ENCODE measurements at places on chromosomes 11 and 22.

DNA sequence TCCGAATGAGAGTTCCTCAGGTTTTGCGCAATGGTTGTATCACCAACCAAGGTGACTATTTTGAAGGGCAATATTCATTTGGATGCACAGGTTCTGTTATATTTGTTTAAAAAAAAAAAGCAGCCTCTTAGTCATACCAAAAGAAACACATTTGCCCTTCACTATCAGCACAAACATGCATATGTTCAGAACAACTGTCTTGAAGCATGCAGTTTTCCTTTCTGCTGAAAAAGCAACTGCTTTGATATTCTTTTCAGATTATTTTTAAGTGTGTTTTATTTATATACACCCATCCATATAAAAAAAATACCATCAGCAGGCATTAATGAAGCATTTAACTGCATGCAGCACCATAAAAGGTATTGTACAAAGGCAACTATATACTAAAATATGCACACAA lies 67.8 kb downstream of the RBFOX2 start:
- DNase-seq = no peak
- H3K27me3 ChIP-seq = no peaks in the 10 kb centered on the region
- no peaks in the 10 kb centered on the region for H3K4me1 ChIP-seq
- no peak overlapping the region for H3K4me3 ChIP-seq
- no peaks in the 10 kb centered on the region for H3K36me3 ChIP-seq

DNA sequence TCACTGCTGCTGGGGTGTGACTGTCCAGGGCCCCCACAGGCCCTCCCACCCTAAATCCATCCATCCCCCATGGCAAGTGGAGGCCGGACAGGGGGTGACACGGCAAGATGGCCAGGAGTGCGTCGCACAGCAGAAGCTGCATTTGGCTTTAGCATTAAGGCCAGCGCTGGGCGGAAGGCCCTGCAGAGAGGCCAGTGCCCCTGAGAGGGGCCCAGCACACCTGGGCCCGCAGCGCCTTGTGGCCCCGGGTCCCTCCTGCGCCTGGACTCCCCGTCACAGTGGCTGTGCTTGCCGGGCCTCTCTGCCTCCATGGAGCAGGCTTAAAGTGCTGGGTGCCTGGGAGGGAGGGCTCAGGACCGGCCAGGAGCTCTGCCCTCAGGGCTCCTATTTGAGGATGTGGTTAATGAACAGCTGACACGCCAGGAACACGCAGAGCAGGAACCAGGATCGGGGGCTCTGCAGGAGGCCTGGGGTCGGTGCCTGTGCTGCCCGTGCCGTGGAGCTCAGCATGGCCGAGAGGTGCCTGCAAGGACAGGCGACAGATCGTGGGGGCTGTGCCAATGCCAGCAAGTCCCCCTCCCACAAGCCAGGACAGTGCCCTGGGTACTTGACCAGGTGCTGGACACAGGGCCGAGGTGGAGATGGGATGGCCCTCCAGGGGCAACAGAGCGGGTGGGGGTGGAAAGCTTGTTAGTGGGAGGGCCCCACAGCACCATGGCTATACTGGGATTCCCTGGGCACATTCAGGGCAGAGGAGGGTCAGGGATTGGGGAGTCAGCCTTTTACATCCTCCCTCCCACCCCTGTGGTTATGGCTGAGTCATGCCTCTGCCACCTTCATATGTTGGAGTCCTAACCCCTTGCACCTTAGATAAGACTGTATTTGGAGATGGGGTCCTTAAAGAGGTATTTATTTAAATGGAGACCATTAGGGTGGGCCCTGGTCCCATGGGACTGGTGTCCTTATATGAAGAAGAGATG lies 30.9 kb upstream of the CARS1 start:
- no peaks in the 10 kb centered on the region for H3K27me3 ChIP-seq
- H3K4me3 ChIP-seq = no peak overlapping the region
- H3K27ac ChIP-seq = no peak overlapping the region
- no peak for DNase-seq

- DNase-seq = no peak
- H3K4me3 ChIP-seq = no peak overlapping the region
- no peaks in the 10 kb centered on the region for H3K4me1 ChIP-seq
- H3K27ac ChIP-seq = no peak overlapping the region
Measured at GRCh38 chr11:126561327-126561893, 205.9 kb downstream of the ST3GAL4 start.

GRCh38 chr11:96055706-96056387 lies 131.9 kb upstream of the MTMR2 start:
- H3K27me3 ChIP-seq = no peaks in the 10 kb centered on the region
- no peak overlapping the region for H3K4me3 ChIP-seq
- no peaks in the 10 kb centered on the region for H3K36me3 ChIP-seq
- no peak for DNase-seq
- H3K27ac ChIP-seq = no peak overlapping the region
- H3K4me1 ChIP-seq = no peaks in the 10 kb centered on the region

DNA sequence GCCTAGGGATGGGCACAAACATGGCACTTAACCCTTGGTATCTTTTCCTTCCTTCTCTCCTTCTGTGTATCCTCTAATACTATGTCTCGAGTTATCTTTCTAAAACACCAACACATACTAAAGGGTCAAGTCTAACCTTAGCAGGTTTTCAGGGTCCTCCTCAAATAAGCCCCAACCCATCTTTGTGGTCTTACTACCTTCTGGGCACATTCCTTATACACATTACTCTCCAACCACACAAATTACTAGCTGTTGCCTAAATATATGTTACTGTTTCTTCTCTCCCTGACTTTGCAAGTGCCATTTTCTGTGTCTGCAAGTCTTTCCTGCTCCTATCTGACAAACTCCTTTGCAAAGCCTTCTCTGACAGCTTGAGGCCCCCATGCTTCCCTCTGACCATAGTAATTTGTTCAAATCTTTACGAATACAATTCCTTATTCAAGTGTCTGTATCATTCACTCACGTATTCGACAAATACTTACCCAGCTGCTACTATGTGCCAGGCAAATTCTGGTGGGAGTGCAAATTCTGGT lies 15.8 kb upstream of the NUP160 start:
- H3K27ac ChIP-seq = no peak overlapping the region
- no peaks in the 10 kb centered on the region for H3K27me3 ChIP-seq
- no peak overlapping the region for H3K4me3 ChIP-seq
- H3K4me1 ChIP-seq = no peaks in the 10 kb centered on the region

- peak within 1 kb of the TSS; percentile 53 for H3K4me3 ChIP-seq
- H3K4me1 ChIP-seq = peaks cover 23% of the 10 kb centered on the region
- peak; percentile 88 for DNase-seq
- no peaks in the 10 kb centered on the region for H3K36me3 ChIP-seq
- peak within 1 kb of the TSS; percentile 66 for H3K27ac ChIP-seq
Measured at GRCh38 chr11:64743591-64744543, at the start of gene RASGRP2. Gene RASGRP2 (minus strand): TSS chr11:64744142. CDS start chr11:64742866, 1,276 bp downstream.

- no peaks in the 10 kb centered on the region for H3K4me1 ChIP-seq
Measured at GRCh38 chr22:45058622-45058912, 48.8 kb upstream of the PHF21B start.

- no peak overlapping the region for H3K4me3 ChIP-seq
- no peaks in the 10 kb centered on the region for H3K4me1 ChIP-seq
- H3K27me3 ChIP-seq = no peaks in the 10 kb centered on the region
- DNase-seq = no peak
- no peaks in the 10 kb centered on the region for H3K36me3 ChIP-seq
Measured at GRCh38 chr22:48037618-48038017, 1275.2 kb downstream of the TBC1D22A start.

- H3K4me1 ChIP-seq = no peaks in the 10 kb centered on the region
- H3K36me3 ChIP-seq = peaks cover 6% of the 10 kb centered on the region
- H3K27me3 ChIP-seq = no peaks in the 10 kb centered on the region
- H3K27ac ChIP-seq = no peak overlapping the region
- DNase-seq = no peak
Measured at GRCh38 chr22:31841078-31841827, 87.4 kb downstream of the DEPDC5 start.

- no peak overlapping the region for H3K4me3 ChIP-seq
- H3K27me3 ChIP-seq = no peaks in the 10 kb centered on the region
- H3K4me1 ChIP-seq = no peaks in the 10 kb centered on the region
- no peaks in the 10 kb centered on the region for H3K36me3 ChIP-seq
- no peak overlapping the region for H3K27ac ChIP-seq
Measured at GRCh38 chr11:123505546-123506299, 75.7 kb downstream of the GRAMD1B start.

DNA sequence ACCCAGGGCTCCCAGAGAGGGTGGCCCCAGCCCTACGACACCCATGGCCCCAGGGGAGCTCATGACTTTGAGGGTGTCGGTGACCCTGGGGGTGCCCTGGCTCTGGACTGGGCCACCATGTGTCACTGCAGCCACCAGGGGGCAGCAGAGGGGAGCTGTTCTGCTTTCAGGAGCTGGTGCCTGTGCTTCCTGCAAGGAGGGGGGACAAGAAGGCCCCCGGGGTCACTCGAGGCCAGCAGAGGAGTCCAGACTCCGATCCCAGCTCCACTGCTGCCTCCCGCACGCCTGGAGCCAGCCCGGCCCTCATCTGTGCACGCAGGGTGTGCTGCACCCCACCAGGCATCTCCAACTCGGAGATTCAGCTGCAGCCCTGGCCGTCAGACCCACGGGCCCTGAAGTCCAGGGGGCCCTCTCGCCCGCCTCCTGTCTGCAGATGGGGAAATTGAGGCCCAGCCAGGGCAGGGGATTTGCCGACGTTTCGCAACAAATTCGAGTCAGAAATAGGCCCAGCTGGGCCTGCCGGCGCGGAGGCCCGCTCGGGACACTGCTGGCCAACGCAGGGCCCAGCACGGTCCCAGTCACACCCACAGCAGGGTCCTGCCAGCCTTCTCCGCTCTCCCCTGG lies 29.5 kb upstream of the WNT7B start:
- peak overlapping the region; percentile 55 for H3K27ac ChIP-seq
- no peak overlapping the region for H3K4me3 ChIP-seq
- no peaks in the 10 kb centered on the region for H3K27me3 ChIP-seq

GRCh38 chr11:111291764-111292163 lies 6.6 kb upstream of the POU2AF3 start:
- H3K36me3 ChIP-seq = no peaks in the 10 kb centered on the region
- no peak for DNase-seq
- no peak overlapping the region for H3K27ac ChIP-seq
- no peaks in the 10 kb centered on the region for H3K4me1 ChIP-seq
- H3K4me3 ChIP-seq = no peak overlapping the region

DNA sequence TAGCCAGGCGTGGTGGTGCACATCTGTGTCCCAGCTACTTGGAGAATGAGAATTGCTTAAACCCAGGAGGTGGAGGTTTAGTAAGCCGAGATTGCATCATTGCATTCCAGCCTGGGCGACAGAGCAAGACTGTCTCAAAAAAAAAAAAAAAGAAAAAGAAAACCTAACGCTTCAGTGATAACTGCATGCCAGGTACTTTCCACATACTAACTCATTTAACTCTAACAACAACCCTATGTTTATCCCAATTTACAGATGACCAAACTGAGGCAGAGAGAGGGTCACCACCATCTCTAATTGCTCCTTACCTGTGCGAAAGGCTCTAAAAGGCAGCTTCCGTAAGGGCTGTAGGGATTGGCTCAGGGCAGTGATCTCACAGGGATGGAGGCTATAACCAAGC lies 11.6 kb downstream of the PISD start:
- no peaks in the 10 kb centered on the region for H3K4me1 ChIP-seq
- H3K4me3 ChIP-seq = no peak overlapping the region
- no peaks in the 10 kb centered on the region for H3K36me3 ChIP-seq
- no peak overlapping the region for H3K27ac ChIP-seq
- H3K27me3 ChIP-seq = no peaks in the 10 kb centered on the region
- no peak for DNase-seq

- H3K27me3 ChIP-seq = no peaks in the 10 kb centered on the region
- peaks cover 26% of the 10 kb centered on the region for H3K4me1 ChIP-seq
- H3K4me3 ChIP-seq = no peak overlapping the region
- DNase-seq = peak; percentile 66
- no peaks in the 10 kb centered on the region for H3K36me3 ChIP-seq
- peak overlapping the region; percentile 95 for H3K27ac ChIP-seq
Measured at GRCh38 chr11:18384157-18384641, 10.2 kb upstream of the LDHA start.

GRCh38 chr11:42976636-42977217 lies 335.1 kb upstream of the API5 start:
- H3K4me1 ChIP-seq = no peaks in the 10 kb centered on the region
- no peak for DNase-seq
- no peaks in the 10 kb centered on the region for H3K36me3 ChIP-seq
- no peaks in the 10 kb centered on the region for H3K27me3 ChIP-seq

- DNase-seq = no peak
- H3K36me3 ChIP-seq = no peaks in the 10 kb centered on the region
- H3K4me3 ChIP-seq = no peak overlapping the region
- H3K27ac ChIP-seq = no peak overlapping the region
Measured at GRCh38 chr11:114826910-114827442, 148.6 kb downstream of the NXPE2 start.

DNA sequence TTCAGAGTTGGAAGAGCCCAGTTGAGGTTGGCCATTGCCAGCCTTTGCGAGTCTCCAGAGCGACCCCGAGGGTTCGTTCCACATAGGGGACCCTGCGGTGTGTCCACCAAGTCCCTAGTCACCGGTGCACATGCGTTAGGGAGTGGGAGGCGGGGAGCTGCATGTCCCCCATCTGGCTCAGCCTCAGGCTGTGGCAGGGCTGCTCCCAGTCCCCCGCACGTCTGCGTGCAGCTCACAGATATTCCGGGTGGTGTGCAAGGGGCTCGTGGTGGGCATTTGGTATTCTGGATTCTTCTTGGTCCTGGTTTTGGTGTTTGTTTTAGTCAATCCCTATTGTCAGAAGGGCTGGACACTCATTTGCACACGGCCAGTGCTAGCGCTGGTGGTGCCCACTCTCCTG lies 48.8 kb downstream of the MUC6 start:
- H3K36me3 ChIP-seq = peaks cover 21% of the 10 kb centered on the region
- DNase-seq = no peak
- no peaks in the 10 kb centered on the region for H3K27me3 ChIP-seq
- H3K4me1 ChIP-seq = no peaks in the 10 kb centered on the region
- H3K4me3 ChIP-seq = no peak overlapping the region
- H3K27ac ChIP-seq = no peak overlapping the region

- no peaks in the 10 kb centered on the region for H3K36me3 ChIP-seq
- H3K27me3 ChIP-seq = no peaks in the 10 kb centered on the region
- DNase-seq = peak; percentile 73
Measured at GRCh38 chr11:59680287-59681154, 11.7 kb upstream of the PATL1 start.

DNA sequence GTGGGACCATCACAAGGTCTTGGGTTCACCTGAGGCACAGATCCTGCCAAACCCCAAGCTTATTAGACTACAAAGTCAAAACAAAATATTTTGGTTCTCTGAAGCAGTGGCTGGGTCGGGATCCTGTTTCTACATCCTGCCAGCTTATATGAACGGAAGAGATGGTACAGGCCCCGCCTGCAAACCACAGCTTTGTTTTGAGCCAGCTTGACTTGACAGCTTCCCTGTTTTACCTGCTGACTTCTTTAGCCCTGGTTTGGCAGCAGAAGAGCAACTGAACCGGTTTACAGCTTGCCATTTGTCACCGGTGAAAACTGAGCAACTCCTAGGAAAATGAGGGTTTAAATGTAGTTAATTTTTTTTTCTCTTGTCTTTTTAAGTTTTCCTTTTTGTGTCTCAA lies 11.4 kb downstream of the PACS1 start:
- H3K4me3 ChIP-seq = no peak overlapping the region
- no peaks in the 10 kb centered on the region for H3K36me3 ChIP-seq
- peak; percentile 63 for DNase-seq
- H3K4me1 ChIP-seq = peaks cover 9% of the 10 kb centered on the region
- H3K27me3 ChIP-seq = no peaks in the 10 kb centered on the region
- H3K27ac ChIP-seq = peak overlapping the region; percentile 14

GRCh38 chr11:35623621-35624168 lies 5.4 kb downstream of the FJX1 start:
- peaks cover 8% of the 10 kb centered on the region for H3K4me1 ChIP-seq
- H3K27ac ChIP-seq = no peak overlapping the region
- no peak overlapping the region for H3K4me3 ChIP-seq
- no peaks in the 10 kb centered on the region for H3K27me3 ChIP-seq

GRCh38 chr11:12175694-12176241 lies 65.4 kb downstream of the MICAL2 start:
- no peaks in the 10 kb centered on the region for H3K36me3 ChIP-seq
- no peaks in the 10 kb centered on the region for H3K27me3 ChIP-seq
- no peak overlapping the region for H3K27ac ChIP-seq
- no peak for DNase-seq
- H3K4me1 ChIP-seq = no peaks in the 10 kb centered on the region

All from right lobe of liver (tissue), 6 donors.